NCI-H226 (cell line): ENCODE measurements at places on chromosomes 1 and 21.

GRCh38 chr1:28370239-28371009, 884 bp downstream of the PHACTR4 start:
- DNase-seq: no peak

DNA sequence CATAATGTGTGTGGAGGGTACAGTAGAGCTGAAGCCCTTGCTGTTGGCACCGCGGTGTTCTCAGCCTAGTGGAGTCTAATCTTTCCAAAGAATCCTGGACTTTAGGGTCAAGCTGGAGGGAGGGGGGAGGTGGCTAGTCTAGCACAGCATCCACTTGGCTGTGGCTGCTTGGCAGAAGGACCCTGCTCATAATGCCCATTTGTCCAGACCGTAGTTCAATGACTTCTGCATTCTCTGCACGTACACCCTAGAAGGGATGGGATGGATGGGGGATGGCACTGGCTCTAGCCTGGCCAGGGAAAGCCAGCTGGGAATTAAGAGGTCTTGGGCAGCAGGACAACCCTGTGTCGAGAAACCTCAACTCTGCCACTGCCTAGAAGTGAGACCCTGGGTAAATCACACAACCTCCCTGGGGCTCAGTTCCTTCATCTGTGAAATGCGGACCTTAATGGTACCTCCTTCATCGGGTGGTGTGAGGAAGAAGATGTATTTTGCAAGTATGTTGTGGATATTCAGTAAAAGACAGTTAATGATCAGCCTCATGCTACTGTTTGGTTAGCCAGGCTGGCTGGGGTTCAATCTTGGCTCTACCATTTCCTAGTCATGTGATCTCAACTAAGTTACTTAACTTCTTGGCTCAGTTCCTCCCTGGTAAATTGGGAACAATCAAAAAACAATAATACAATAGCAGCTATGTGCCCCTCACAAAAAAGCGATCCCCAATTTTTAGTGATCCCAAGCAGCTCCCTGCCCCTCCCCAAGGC, 27.2 kb upstream of the CLIC4 start:
- no peak for DNase-seq

DNA sequence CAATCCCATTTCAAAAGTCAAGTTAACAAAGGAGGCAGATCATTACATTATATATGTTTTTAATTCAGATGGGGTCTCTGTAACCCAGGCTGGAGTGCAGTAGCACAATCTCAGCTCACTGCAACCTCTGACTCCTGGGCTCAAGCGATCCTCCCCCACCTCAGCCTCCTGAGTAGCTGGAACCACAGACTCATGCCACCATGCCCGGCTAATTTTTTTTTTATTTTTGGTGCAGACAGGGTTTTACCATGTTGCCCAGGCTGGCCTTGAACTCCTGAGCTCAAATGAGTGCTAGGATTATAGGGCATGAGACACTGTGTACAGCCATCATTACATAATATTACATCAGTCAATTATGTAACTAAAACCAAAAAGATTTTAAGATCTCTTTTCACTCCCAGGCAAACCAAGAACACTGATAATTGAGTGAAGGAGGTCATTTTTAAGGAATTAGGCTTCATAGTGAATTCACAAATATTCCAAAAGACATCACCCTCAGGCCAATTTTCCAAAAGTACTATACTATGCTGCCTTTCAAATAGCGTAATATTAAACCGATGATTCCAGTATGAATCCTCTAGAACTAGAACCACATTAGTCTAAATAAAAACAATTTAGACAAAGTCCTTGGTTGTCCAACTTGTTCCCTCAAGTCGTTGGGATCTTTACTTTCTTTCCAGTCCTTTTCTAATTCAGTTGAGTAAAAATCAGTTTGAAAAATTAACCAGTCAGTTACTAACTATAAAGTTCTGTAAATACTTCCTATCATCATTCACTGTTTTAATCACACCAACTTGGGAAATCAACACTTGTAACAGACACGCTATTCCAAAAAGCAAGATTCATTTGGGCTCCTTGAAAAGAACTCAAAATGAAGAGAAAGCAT, 16.1 kb downstream of the TOMM20 start:
- DNase-seq: no peak

- DNase-seq: no peak
These were observed 67.1 kb downstream of the CD58 start for GRCh38 chr1:116503546-116504307.

DNA sequence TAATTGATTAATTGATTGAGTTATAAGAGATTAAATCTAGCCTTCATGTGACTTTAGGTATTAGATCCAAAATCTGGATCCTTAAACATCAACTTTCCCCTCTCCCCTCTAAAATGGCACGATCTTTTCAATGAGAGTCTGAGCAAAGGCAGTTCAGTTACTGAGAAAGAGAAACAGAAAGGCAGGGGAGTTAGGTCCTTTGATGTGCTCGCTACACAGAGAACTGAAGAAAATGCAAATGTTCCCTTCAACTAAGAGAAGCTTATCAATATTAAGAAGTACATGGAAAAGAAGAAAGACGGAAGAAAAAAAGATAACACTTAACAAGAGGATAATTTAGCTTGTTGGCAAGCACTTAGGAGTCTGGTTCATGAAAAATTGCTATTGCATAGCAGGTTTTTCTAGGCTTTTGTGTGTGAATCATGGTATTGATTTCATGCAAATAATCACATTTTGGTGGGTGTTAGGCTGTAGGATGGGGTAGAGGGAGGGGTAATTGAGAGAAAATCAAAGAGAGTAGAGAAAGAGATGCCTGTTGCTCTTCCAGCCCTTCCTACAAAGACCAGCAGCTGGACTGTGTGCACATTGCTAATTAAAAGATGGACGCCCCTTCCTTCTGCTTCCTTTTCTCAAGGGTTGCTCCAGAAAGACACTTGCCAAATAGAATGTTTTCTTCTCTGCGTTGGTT, 307.6 kb upstream of the PLXNA2 start:
- no peak for DNase-seq

- no peak for DNase-seq
These were observed 4.6 kb upstream of the FNDC10 start for GRCh38 chr1:1604374-1605033.

DNA sequence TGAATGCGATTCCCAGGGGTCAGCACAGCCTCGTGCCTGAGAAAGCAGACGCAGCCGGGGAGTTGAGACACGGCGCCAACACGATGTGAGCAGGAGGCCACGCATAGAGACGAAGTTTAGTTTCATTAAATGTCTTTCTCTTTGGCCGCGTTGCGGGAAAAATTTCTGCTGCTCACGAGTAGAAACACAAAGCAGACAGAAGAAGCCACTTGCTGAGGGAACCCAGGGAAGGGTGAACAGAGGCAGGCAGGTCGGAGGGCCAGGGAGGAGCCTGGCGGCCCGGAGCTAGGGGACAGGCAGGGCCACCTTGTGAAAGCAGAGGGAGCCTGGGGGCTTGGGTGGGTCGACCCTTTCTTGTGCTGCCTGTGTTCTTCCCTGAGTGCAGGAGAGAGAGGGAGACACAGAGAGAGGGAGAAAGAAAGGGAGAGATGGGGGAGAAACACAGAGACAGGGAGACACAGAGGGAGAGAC, 33.2 kb downstream of the POFUT2 start:
- DNase-seq: no peak

DNA sequence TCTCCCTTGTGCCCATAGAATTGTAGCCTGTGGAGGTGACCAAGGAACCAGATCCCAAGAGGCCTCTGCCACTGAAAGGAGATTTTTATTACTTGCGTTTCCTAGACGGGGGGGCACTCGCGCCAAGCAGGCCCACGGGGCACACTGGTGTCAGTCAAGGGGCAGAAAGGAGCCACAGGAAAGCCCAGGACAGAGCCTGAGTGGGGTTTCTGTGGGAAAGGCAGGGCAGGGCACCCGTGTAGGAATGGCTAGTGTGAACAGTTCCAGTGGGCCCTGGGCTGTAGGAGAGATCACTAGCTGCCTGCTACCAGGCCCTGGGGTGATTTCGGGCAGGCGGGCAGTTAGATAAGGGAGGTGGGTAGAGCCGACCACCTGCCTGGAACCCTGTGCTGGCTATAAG, 70.8 kb downstream of the ADARB1 start:
- DNase-seq: no peak

DNA sequence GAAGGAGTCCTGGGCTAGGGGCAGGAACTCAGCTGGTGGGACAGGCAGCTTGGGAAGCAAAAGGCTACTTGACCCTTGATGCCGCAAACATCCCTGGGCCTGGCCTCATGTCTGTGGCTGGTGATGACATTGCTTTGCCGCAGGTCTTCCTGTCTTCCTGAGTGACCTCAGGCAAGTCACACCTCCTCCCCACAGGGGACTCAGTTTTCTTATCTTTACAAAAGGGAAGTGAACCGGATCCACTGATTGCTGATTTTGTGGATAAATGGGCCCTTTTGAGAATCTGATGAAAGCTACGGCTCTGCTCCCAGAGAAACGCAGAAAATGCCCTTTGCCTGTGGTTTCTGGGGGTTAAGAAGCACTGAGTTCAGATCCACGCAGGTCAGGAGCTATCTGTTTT, 20.7 kb downstream of the PLOD1 start:
- DNase-seq: no peak

- no peak for DNase-seq
These were observed 15.9 kb downstream of the VPS26C start for GRCh38 chr21:37251294-37251634.
